ENCODE measurements at places on chromosomes 6 and 20. TPM values are rescaled to one million over a fixed set of nuclear protein-coding genes. Genes with fewer than 3 reads are reported as not detected.

DNA sequence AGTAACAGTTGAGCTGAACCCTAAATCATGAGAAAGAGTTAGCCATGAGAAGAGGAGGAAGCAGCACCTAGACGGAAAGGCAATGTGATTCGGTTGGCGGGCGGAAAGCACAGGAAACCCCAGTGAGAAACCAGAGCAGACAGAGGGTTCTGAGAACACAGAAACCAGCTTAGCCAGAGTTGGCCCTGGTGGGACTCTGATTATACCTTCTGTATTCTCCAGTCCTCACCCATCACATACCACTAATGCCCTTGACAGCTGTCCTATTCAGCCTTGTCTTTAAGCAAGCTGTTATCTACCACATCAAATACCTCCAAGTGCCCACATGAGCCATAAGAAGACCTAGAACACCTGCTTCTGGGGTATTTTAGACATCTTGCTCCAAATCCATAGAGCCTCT lies 58.9 kb upstream of the LRRC1 start:
- H3K36me3 ChIP-seq: no peaks in the 10 kb centered on the region
- no peaks in the 10 kb centered on the region for H3K27me3 ChIP-seq
- no peak for DNase-seq
- no peak overlapping the region for H3K4me3 ChIP-seq
- H3K27ac ChIP-seq: no peak overlapping the region

- no peak for DNase-seq
- no peak overlapping the region for H3K27ac ChIP-seq
- H3K27me3 ChIP-seq: peaks cover 17% of the 10 kb centered on the region
- peaks cover 14% of the 10 kb centered on the region for H3K4me1 ChIP-seq
- peaks cover 3% of the 10 kb centered on the region for H3K36me3 ChIP-seq
Measured at GRCh38 chr20:50417023-50417329, 93.2 kb upstream of the PTPN1 start.

DNA sequence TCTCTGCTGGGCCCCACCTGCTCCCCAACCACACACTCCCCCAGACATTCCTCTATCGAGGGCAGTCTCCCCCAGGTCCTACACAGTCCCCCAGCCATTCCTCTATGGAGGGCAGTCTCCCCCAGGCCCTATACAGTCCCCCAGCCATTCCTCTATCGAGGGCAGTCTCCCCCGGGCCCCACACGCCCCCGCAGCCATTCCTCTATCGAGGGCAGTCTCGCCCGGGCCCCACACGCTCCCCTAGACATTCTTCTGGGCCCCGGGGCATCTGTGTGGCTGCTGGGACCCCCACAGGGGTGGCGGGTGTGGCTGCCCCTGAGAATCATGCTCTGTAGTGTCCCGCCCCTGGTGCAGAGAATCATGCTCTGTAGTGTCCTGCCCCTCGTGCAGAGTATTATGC lies 43.6 kb upstream of the BHLHE23 start:
- H3K4me1 ChIP-seq: peaks cover 11% of the 10 kb centered on the region
- H3K27me3 ChIP-seq: no peaks in the 10 kb centered on the region
- H3K36me3 ChIP-seq: no peaks in the 10 kb centered on the region

The DSN1 gene
- total RNA-seq: 29.1 TPM

DNA sequence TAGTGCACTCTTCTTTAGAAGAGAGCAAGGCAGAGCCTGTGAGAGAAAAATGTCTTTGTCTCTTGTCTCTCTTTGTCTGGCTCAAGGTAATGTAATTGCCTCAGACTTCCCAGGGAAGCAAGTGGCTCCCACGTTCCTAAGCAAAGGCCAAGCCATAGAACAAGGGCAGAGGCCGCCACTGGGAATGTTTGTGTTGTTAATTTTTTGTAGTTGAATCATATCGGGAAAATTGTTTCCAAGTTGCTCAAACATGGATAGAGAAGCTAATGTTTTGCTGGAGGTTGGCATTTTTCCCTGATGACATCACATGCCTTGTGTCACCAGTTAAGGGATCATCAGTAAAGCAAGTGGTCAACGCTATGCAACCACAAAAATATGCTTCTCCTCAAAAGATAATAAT lies 211.5 kb upstream of the FOXA2 start:
- H3K27ac ChIP-seq: no peak overlapping the region
- H3K36me3 ChIP-seq: no peaks in the 10 kb centered on the region
- H3K4me1 ChIP-seq: peaks cover 13% of the 10 kb centered on the region
- no peak overlapping the region for H3K4me3 ChIP-seq
- H3K27me3 ChIP-seq: peaks cover 3% of the 10 kb centered on the region

The LAMA2 gene
- total RNA-seq: 0.47 TPM

- H3K27me3 ChIP-seq: no peaks in the 10 kb centered on the region
- H3K4me1 ChIP-seq: peaks cover 29% of the 10 kb centered on the region
- no peak overlapping the region for H3K4me3 ChIP-seq
- DNase-seq: no peak
- no peak overlapping the region for H3K27ac ChIP-seq
- peaks cover 20% of the 10 kb centered on the region for H3K36me3 ChIP-seq
Measured at GRCh38 chr6:166514196-166514595, 72.3 kb downstream of the RAMACL start.

- peaks cover 40% of the 10 kb centered on the region for H3K4me1 ChIP-seq
- peak overlapping the region; percentile 69 for H3K27ac ChIP-seq
- no peaks in the 10 kb centered on the region for H3K27me3 ChIP-seq
- DNase-seq: no peak
- H3K36me3 ChIP-seq: no peaks in the 10 kb centered on the region
- H3K4me3 ChIP-seq: no peak overlapping the region
Measured at GRCh38 chr20:9093218-9093957, 24.5 kb downstream of the PLCB4 start.
